Stimulated activated CD4-positive, alpha-beta T cell treated with anti-CD3 and anti-CD28 coated beads, Interleukin-12 subunit alpha, Interleukin-12 subunit beta, amount 100 ng/mL, for 4 hours (primary cell): ENCODE measurements at places on chromosomes 12 and 14.
A peak's percentile ranks its signal among the peaks of the same experiment; 100 is the strongest.

DNA sequence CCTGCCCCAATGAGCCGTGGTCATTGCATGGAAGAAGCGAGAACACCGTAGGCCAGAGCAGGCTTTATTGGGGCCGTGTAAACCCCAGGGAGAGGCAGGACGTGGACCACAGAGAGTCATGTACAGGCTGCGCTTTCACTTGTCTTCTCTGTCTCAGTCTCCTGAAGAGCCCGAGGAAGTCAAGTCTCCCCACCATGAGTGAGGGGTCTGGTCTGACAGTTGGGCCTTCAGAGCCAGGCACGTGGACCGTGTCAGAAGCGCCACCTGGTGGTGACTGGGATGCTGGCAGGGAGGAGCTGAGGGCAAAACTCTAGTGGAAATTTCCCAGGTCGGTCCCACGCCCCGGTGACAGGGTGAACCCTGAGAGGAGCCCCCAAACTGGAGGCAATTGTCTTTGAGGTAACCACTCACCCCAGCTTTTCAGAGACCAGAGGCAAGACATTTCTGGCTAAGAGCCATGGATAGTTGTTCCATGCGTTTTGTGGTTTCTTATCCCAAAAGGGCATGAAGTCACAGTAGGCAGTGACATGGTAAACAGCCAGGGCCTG, 17.4 kb downstream of the RPS6KL1 start:
- peak; percentile 82 for DNase-seq

DNA sequence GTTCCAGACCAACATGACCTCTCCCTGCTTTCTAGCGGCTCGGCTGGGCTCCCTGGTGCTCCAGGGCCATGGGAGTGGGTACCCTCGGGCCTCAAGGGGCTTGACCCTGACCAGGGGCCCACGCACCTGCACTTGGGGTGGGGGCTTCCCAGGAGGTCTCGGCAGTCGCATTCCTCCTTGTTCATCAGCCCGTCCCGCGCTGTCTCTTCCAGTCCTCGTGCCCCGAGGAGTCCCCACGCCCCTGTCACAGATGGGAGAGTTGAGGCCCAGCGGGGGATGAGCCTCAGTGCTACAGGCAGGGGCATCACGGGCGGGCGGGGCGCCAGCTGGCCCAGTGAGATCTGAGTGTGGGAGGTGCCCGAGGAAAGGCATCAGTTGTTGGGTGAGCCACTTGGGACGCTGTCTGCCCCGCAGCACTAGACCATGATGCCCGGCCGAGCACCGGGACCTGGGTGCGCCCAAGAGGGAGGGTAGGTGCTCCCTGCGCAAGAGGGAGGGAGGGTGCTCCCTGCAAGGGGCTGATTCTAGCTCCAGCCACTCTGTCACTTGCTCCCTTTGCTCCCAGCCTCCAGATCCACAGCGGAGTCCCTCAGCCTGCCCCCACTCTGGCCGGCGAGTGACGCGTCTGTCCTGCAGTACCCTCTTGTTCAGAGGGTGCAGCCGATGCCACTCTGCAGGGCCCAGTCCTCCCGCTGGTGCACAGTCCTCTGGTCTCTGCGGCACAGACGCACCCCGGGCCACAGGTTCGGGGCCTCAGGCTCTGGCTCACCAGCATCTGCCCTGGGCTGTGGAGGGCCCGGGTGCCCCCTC, 23.8 kb downstream of the MMP17 start:
- no peak for DNase-seq

DNA sequence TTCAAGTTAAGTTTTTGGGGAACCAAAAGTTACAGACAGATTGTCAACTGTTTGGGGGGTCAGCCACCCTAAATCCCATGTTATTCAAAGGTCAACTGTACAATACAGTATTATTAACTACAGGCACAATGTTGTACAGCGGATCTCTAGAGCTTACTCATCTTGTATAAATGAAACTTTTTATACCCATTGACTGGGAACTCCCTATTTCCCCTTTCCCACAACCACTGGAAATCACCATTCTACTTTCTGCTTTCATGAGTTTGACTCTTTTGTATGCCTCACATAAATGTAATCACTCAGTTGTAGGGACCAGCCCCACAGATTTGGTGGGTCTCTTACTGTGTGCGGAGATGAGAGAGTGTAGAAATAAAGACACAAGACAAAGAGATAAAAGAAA, 57.8 kb downstream of the SLCO1B3 start:
- no peak for DNase-seq

- DNase-seq: no peak
Observed at GRCh38 chr12:70660620-70661219, 23.5 kb upstream of the PTPRB start.

DNA sequence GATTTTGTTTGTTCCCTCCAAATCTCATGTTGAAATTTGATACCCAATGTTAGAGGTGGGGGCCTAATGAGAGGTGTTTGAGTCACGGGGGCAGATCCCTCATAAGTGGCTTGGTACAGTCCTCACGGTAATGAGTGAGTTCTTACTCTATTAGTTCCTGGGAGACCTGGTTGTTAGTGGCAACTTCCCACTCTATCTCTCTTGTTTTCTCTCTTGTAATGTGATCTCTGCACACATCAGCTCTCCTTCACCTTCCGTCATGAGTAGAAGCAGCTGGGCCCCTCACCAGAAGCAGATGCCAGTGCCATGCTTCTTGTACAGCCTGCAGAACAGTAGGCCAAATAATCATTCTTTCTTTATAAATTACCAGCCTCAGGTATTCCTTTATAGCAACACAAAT, 29.6 kb upstream of the KCNK10 start:
- no peak for DNase-seq

DNA sequence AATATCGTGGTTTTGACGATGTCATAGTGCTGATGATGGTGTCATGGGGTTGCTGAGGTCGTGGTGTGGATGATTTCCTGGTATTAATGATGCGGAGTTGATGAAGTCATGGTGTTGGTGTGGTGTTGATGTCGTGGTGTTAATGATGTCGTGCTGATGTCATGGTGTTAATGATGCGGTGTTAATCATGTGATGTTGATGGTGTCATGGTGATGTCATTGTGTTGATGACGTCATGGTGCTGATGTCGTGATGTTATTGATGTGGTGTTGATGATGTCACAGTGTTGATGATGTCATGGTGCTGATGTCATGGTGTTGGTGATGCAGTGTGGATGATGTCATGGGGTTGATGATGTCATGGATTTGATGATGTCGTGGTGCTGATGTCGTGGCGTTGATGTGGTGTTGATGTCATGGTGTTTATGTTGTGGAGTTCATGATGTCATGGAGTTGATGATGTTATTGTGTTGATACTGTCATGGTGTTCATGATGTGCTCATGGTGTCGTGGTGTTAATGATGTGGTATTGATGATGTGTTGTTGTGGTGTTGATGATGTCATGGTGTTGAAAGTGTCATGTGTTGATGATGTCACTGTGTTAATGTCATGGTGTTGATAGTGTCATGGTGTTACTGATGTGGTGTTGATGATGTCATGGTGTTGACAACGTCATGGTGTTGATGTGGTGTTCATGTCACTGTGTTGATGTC, 48.5 kb upstream of the RIMBP2 start:
- no peak for DNase-seq

DNA sequence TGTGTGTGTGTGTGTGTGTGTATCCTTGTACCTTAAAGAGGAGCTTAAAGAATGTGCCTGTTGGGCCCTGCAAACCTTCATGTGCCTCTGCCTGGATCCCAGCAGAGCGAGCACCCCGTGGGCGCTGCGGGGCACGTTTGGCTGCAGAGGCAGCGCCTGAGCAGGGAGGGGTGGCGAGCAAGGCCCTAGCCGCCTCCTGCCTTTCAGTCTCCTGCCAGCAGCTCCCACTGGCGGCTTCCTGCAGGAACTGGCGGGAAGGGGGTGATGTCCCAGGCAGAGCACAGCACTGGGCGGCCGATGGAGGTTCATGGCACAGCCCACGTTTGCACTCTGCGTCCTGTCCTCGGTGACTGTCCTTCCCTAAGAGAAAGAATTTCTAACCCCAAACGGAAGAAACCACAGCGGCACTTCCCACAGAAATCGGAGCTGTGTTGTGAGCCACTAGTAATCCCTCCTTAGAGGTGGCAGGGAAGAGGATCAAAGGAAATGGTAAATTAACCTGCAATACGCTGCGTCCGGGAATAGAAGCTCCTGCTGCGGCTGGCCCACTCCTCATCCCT, 19.8 kb downstream of the ZBTB42 start:
- DNase-seq: no peak

- no peak for DNase-seq
Observed at GRCh38 chr14:100246809-100247428, 8.0 kb downstream of the YY1 start.

DNA sequence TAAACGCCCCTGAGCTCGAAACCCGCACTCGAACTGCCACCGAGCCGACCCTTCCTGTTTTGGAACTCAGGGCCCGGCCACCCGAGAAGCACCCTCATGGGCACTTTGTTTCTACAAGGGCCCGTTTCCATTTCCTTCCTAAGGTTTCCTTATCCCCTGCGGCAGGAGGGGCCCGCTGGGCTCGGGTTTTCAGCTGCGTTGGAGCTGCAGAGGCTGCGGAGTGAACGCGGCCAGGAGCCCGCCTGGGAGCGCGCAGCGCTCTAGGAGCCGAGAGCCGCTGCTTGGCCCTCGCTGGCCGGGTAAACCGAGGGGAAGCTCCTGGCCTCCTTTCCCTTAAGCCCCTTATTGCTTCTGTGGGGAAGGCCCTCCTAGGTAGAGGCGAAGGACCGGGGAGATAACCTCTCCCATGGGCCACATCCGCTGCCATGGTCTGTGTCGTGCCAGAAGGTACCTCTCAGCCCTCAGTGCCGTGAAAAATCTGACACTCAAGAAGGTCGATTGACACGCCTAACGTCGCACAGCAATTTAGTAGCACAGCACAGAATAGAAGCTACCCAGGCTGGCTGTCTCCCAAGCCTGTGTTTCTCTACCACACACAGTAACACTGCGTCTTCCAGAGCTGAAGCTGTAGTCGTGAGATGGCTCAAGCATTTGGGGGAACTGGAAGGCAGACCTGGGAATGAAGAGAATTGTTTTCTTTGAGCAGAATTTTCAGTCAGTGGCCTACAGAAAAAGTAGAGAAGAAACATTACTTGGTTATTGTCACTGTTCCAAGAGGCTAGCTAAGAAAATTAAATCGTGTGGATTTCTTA, 12.9 kb upstream of the CALM1 start:
- peak; percentile 37 for DNase-seq

DNA sequence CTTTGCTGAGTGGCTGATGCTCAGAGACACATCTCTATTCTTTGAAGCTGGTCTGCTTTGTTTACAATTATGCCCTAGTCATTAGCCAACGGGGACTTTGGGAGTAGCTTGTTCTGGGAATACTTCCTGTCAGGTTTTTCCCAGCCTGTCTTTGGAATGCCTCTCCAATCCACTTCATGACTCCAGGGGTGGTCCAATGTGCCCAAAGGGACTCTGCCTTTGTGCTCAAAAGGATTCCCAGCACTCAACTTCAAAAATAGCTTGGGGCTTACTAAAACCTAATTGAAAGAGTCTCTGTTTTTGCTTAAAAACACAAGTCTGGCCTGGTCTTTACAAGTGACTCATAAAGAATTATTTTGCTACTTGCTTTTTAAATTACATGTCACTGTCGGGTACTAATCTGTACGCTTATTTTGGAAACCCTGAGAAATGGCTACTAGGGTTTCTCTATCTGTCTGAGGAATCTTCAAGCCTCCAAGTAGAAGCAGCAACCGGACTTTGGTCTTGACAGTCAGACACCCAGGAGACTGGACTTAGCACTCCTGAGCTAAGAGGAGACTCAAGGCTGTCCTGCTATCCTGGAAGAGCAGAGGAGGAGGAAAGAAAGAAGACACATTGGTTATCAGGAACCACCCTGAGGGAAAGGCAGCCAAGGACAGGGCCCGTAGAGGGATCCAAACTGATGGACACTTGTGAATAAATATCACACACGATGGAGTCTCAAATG, 20.7 kb downstream of the PHLDA1 start:
- DNase-seq: no peak

DNA sequence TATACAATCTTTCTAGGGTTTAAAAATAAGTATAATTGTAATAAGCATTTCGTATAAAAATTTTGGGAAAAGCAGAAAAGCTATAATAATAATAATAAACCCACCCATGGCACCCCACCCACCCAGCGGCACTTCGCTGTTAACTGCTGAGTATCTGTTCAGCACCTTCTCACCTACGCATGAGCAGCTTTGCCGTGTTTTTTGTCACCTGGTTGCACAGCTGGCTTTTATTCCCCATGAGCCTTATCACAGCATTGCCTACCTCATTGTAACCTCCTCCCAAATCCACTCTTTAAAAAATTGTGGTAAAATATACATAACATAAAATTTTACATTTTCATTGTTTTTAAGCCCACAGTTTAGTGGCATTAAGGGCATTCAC, 34.7 kb downstream of the CYP46A1 start:
- DNase-seq: no peak

GRCh38 chr14:63551332-63551731, 8.2 kb upstream of the PPP2R5E start:
- no peak for DNase-seq

- DNase-seq: no peak
Observed at GRCh38 chr14:67971627-67972625, 152.3 kb downstream of the RAD51B start.

- DNase-seq: no peak
Observed at GRCh38 chr12:109385339-109386058, 37.8 kb downstream of the MYO1H start.

DNA sequence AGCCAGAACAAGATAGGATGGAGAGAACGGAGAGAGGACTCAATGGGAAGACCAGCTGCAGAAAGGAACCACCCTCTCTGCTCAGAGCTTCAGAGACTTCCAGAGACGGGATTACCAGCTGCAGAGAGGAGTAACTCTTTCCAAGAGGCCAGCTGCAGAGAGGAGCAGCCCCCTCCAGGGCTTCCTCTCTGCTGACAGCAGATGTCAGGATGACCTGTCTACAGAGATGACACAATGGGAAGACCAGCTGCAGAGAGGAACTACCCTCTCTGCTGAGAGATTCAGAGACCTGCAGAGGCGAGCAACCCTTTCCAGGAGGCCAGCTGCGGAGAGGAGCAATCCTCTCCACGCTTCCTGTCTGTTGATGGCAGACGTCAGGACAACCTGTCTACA, 61.8 kb downstream of the KLRG1 start:
- DNase-seq: no peak

GRCh38 chr12:125744201-125744600, 679.0 kb downstream of the AACS start:
- DNase-seq: no peak

GRCh38 chr14:101198398-101199027, 295.0 kb upstream of the RTL1 start:
- DNase-seq: no peak

DNA sequence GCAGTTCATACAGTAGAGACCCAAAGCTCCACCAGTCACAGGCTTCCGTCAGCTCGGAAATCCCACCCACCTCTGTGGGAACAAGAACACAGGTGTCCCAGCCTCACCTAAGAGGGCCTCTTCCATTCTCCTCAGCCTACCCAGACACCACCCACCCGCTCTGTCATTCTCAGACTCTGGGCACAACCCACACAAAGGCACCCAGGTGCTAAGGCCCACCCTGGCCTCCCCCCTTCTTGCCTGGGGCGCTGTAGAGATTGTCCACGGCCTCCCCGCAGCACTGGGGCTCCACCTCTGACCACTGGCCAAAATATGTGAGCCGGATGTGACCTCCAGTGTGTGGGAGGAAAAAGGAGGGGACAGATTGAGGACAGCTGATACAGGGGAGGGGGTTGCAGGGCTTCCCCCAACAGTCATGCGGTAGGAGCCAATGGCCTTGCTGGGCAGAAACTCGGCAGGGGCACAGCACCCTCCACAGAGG, 14.2 kb downstream of the RPS6KL1 start:
- no peak for DNase-seq

- no peak for DNase-seq
Observed at GRCh38 chr12:39116861-39117260, 211.5 kb upstream of the CPNE8 start.

GRCh38 chr14:34983786-34984185, 994 bp downstream of the SRP54 start:
- DNase-seq: no peak

GRCh38 chr14:100605230-100605629, 18.0 kb upstream of the BEGAIN start:
- DNase-seq: no peak
